ENCODE measurements at places on chromosomes 12 and 14.

DNA sequence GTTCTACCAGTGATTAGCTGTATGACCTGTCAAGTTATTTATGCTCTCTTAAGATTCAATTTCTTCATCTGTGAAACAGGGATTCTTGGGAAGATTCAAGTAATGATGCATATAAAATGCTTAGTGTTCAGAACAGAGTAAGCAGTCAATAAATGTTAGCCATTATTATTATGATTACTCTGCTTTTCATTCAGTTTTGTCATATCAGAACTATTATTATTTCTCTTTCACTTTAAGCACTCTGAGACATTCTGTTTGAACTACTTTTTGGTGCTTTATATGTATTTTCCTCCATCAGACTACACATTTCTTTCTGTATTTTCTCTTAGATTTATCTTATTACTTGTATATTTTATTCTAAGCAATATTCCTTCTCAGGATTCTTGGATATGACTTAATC, 81.2 kb downstream of the CFAP54 start:
- DNase-seq, result no peak

DNA sequence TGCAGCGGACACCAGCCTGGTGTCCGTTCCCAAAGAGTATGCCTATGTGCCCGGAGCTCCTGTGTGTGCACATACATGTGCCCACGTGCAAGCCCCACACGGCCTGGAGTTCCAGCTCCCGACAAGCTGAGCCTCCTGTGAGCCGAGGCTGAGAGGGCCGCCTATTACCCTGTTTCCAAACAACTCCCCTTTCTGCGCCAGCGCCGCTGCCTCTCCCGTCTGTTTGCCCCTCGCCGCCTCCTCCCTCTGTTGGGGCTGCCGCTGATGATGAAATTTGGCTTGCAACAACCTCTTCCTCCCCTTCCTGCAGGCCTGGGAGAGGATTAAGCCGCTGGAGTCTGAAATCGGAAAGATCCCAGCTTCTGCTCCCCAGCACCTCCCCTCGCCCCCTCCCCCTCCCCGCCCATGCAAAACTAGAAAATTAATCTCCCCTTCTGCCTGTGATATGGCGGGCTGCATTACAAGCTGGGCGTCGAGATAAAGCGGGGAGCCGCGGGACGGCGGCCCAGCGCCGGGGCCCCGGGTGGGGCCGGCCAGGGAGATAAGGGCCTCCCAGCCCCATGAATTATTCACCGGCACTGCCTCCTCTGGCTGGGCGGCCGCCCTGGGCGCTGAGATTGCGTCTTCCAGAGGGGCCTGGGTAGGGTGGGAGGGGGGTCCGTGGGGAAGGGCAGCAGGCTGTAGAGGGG, 6.8 kb upstream of the ASIC1 start:
- no peak for DNase-seq

DNA sequence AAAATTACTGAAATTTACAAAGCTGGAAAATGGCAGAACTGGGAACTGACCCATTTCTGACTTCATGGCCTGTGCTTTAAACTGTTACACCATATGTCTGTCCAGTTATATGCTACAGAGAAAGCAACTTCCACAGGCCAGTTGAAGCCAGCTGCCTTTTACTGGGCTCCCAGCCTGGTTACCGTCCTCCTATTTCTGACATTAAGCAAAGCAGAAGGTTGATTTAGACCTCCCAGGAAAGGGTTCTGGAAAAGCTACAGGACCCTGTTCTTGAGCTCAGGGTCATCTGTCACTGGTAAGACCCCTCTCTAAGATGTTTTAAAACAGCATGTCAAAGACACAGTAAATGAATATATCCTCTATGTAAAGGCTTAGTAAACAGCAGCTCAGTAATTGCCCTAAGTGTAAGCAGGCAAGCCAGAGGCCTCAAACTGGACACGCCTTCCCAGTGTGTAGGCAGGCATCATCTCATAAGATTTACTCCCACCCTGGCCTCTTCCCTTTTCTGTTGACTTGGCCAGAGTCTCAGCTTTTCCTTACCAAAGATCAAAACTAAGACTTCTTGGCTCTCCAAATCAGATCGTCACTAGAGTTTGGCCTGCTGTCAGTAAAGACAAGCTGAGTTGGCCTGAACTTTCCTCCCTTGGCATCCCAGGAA, 55.4 kb upstream of the RNU6-8 start:
- no peak for DNase-seq

GRCh38 chr14:104117341-104118005, 20.9 kb upstream of the KIF26A start:
- peak; percentile 1 for DNase-seq

DNA sequence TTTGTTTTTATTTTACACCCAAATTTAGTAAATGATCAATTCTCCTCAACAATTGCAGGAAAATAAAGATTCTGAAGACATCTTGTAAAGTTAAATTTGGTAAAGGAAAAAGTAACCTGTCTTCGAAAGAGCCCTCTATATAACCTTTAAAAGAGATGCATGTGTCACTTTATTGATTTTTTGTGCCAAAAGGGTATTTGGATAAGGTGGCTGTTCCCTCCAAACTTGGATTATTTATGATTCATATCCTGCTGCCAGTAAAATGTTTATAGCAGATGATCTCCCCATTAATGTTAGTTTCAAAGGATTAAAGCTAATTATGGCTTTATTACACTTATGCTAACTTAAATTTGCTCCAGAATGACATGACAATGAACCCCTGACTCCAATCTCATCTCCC, 98.8 kb downstream of the DUSP6 start:
- no peak for DNase-seq

GRCh38 chr14:85024931-85025330, 505.0 kb upstream of the FLRT2 start:
- no peak for DNase-seq

- no peak for DNase-seq
Measured at GRCh38 chr14:60862283-60862682, 118.6 kb downstream of the TRMT5 start.

DNA sequence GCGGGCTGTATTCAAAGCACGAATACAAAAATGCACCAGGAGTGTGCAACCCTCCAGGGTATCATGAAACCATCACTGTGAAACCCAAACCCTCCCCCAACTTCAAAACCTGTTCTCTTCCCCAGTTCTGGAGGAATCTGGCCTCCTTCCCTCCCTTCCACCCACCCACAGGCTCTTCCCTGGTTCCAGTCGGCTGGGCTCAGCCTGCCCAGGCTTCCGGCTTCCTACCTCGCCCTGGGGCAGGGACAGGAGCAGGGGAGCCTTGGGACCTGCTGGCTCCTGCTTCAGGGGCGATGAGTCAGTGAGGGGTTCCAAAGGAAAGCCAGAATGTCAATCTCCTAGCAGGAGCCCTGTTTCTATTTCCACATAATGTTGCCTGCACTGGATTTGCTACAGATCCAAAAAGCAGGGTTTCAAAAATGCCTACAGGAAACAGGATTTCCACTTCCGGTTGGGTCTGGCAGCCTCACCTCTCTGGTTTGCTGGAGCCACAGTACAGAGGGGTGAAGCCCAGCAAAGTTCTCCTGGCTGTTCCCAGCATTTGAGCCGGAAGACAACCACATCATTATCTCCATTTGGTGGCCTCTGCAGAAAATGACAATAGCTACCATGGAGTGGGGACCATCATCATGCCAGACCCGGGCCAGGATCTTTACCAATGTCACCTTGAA, 278.3 kb downstream of the DPF3 start:
- no peak for DNase-seq

GRCh38 chr14:96662116-96662970, 134.8 kb upstream of the VRK1 start:
- DNase-seq, result no peak

DNA sequence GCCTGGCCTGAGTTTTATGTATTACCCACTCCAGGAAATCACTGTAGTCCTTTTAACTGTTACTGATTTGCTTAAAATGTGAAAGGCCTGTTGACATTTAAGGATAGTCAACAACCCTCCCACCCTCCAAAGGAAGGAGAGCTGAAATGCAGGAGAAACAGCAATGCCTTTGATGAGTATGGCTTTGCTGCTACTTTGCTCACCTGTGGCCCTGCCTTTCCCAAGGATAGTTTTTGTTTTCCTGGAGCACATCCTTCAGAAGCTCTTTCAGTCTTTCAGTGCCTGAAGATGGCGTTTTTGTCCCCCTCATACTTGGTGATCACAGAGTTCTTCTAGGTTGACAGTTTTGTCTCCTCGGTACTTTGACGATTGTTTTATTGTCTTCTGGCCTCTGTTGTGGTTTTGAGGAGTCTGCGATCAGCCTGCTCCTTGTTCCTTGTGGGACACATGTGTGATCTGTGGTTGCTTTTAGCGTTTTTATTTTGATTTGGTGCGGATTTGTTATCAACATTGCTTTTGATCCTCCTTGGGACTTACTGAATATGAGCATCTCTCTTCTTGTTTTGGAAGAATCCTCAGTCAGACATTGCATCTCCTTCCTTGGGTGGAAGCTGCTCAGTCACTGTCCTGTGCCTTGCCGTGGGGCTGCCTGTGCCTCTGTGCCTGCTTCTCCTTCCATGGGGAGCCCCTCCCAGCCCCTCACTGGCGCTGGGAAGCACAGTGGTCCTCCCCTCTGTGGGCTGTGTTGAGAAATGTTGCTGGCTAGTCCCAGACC, 17.2 kb downstream of the PACS2 start:
- no peak for DNase-seq

- DNase-seq, result no peak
Measured at GRCh38 chr14:83463500-83464098, 1929.9 kb upstream of the SEL1L start.

GRCh38 chr14:73743431-73743931, 29.3 kb upstream of the PNMA1 start:
- peak; percentile 58 for DNase-seq

DNA sequence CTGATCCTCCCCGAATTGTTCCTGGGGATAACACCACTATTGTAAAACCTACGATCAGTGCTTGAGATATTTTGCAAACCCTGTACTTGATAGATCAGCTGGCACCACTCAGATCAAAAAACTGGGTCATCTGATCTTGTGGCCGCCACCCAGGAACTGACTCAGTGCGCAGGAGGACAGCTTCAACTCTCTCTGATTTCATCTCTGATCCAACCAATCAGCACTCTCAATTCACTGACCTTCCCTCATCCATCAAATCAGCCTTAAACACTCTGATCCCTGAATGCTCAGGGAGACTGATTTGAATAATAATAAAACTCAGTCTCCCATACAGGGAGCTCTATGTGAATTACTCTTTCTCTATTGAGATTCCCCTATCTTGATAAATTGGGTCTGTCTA, 4.2 kb upstream of the XPOT start:
- DNase-seq, result no peak

GRCh38 chr12:29599381-29599780, 101.9 kb upstream of the OVCH1 start:
- DNase-seq, result no peak
